ENCODE measurements at places on chromosomes 2 and 18.

- no peak for DNase-seq
Observed at GRCh38 chr2:41207578-41207977, 755.7 kb upstream of the SLC8A1 start.

DNA sequence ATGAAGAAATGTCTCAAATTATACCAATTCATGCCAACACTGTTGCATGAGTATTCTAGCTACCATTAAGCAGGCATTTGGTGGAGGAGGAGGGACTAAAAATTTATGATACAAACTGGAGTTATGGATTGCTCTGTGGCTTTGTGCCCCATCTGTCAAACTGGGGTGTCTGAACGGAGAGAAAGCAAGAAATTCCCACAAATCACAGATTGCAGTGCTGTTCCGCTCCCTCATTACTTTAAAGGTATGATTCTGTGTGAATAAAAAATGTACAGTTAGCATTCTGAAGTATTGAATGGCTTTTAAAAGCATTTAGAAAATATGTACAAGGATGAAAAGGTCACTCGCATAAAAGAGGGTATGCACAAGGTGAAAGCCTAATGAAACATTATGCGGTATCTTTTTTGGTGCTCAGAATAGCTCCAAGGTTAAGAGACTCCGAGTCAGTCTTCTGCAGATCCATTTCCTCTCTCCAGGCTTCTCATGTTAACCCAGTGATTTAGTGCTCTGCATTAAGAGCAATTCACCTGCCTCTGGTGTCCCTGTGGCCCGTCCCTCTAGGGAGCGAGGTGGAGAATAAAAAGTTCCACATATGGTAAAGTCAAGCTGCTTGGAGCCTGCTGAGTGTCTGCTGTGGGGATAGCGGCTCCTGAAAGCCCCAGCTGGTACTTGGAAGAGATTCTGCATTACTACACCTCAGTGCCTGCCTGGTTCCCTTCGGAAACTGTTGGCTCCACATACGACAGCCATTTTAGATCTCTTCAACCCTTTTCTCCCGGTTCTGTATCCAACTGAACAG lies 184.2 kb downstream of the ZNF521 start:
- no peak for DNase-seq

GRCh38 chr2:97840198-97840597 lies 126.8 kb downstream of the ZAP70 start:
- no peak for DNase-seq

- DNase-seq, result no peak
Observed at GRCh38 chr18:41320100-41320499, 634.9 kb upstream of the PIK3C3 start.

GRCh38 chr2:161116509-161116908 lies 43.7 kb upstream of the TANK start:
- DNase-seq, result no peak

DNA sequence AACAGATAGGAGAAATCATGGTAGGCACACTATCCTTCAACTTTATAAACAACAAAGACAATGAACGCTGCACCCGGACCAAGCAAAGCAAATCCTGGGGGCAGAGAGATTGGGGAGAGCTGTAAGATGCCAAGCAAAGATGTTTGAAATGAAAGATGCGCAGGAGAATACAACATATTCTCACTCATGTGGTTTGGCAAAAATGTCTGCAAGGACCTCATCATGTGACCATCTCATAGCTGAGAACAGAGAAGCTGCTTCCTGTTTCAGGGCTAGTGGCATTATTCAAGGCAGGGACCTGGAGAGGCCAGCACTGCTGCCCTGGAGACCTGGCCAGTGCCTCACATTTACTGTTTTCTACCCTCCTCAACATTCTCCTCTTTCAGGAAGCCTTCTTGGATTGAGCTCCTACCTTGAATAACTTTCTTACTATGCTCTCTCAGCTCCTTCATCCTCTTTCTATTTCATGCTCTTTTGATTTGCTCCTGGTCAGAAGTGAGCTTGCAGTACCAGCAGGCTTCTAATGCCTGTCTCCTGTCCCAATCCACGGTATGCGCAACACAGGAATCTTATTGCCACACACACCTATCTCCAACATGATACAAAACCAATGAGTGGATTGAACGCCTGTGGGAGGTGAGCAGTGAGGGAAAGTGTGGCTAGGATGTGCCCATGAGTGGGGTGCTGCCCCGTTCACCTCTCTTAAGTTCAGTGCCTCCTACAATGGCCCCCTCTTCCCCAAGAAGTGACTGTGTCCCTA lies 133.0 kb downstream of the CELF4 start:
- no peak for DNase-seq

DNA sequence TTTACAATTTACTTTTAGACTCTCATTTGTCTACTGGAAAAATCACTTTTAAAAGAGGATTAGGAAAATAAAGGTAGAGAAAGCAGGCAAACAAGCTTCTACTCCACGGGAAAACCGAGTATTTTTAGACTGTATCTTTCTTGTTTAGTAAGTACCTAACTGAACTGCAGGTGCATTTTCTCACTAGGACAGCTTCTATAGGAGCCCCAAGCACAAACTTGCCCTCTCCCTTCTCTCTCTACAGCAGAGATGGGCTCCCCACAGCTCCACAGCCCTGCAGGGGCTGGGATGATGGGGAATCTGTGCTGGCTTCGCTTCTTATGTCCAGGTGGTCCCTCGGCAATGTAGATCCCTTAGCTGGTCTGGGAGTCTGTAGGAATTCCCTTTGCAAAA lies 16.2 kb downstream of the PSTPIP2 start:
- DNase-seq, result no peak

DNA sequence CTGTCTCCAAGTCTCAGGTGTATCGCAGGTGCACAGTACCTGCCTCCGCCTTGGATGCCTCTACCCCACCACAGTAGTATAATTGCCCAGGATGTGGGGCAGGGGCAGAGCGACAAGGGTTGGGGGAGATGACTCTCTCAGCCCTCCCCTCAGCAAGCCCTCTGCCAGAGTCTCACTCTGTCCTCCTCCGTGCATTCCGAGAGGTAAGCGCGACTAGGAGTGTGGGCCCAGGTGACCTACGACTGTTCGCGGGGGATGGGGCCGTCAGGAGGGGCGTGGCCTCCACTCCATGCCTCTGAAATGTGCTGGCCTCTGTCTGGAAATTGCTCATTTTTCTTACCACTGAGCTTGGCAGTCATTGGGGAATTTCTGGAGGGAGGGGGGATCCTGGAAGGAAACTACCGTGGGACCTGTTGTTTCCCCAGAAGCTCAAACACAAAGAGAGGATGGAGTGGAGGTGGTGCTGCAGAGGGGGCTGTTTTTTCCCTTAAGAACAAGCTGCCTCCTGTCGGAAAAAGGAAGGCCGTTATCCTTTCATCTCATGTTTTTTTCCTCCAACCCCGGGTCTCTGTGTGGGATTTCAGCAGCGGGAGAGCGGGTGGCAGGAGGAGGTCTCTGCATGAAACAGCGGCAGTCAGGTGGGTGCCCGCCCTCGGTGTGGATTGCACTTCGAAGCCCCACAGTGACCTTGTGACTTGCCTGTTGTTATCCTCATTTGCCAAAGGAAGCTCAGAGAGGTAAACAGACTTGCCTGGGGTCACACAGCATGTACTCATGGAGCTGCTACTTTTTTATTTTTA lies 13.0 kb upstream of the RALB start:
- no peak for DNase-seq

GRCh38 chr2:86336675-86337243 lies 667 bp downstream of the REEP1 start:
- no peak for DNase-seq

DNA sequence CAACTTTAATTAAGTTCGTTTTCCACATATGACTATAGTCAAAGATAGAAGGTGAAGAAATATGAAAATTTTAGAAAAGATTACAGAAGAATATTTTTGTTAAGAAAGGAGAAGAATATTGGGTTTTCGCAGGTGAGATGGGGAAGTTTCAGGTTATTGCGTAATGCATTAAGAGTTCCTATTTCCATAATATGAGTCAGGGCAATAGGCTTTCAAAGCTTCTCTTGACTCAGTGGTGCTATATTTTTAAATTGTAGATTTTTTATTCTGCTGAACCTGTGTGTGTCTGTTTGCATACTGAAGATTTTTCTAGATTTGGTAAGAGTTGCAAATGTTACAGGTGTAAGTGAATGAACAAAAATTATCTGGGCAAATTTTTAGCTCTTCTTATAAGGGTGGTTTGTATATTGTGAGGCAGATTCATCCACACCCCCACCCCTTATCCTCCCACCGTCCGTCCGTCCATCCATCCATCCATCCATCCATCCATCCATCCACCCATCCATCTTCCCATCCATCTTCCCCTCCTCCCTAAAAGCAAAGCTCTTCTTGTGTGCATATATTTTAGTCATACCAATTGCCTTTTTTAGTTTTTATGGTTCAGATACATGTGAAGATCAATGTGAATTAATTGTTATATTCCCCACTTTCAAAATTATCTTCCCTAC lies 69.6 kb downstream of the MYO1B start:
- DNase-seq, result no peak

DNA sequence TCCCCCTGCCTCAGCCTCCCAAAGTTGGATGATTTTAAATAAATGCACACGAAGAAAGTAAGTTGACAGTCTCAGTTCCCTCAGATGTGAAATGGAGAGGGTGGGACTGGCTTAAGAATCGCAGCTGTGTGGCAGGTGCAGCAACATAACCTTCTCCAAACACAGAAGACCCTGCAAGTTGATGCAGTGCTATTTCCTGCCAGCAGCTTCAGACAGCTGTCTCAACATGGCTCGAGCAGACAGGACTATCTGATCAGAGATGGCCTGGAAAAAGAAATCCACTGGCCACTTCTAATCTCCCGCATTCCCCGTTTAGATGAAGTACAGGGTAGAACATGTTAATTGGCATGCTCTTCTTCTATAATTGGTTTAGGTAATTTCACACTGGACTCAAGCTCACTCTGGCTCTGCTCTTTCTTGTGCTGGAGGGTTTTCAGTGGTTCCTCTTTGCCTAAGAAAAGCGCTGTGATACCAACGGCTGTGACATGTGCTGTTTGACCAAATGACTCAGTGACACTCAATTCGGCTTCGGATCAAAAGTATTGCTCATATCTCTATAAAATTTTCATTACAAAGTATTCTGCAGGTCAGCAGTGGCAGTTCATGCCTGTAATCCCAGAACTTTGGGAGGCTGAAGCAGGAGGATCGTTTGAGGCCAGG lies 40.2 kb downstream of the MYOM1 start:
- DNase-seq, result no peak

DNA sequence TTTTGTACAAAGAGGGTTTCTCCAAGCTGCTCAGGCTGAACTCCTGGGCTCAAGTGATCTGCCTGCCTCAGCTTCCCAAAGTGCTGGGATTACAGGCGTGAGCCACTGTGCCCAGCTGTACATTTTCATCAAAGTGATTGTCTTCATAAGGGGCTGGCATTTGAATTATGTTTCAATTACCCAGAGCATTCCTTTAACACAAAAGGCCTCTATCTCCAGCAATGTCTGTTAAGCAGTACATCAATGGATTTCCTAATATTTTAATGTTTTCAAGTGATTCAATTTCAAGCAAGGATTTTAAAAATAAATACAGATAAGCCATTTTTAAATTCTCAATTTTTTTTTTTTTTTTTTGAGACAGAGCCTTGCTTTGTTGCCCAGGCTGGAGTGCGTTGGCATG lies 50.9 kb upstream of the AP1S3 start:
- DNase-seq, result no peak

DNA sequence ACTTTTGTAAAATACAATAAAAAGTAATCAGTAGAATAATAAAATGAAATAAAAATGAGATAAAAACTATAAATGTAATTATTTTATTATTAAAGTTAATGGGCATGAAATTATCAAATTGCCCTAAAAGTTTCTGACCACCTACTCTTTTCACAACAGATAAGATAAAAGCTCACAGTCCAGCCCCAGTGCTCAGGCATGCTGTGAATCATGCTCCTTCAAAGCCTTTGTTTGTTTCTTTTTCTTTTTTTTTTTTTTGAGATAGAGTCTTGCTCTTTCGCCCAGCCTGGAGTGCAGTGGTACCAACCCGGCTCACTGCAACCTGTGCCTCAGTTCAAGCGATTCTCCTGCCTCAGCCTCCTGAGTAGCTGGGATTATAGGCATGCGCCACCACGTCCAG lies 181.7 kb downstream of the ANKRD44 start:
- no peak for DNase-seq

- DNase-seq, result no peak
Observed at GRCh38 chr2:12750166-12750905, 33.6 kb downstream of the TRIB2 start.

- no peak for DNase-seq
Observed at GRCh38 chr2:26196683-26197418, 24.0 kb downstream of the GAREM2 start.

GRCh38 chr2:85771486-85771885 lies 17.7 kb downstream of the ATOH8 start:
- DNase-seq, result no peak

DNA sequence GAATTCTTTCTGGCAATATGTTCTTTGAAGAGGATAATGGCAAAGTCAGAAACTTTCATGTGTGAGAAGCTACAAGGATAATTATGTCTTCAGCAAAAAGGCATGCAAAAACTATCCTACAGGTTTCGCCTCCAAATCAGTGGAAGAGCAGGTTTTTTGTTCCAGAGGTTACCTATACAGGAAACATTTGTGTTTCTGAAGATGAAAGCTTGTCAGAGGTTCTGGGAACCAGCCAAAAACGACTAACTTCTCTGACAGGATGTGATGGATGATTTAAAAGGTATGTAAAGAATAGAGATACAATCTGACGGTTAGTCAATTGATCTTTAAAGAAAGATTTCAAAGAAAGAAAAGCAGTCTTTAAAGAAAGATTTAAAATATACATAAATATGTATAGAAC lies 37.6 kb downstream of the RND3 start:
- no peak for DNase-seq

GRCh38 chr2:171655586-171655985 lies 31.7 kb upstream of the DYNC1I2 start:
- DNase-seq, result no peak

- DNase-seq, result no peak
Observed at GRCh38 chr2:54803783-54804751, 80.6 kb downstream of the EML6 start.

DNA sequence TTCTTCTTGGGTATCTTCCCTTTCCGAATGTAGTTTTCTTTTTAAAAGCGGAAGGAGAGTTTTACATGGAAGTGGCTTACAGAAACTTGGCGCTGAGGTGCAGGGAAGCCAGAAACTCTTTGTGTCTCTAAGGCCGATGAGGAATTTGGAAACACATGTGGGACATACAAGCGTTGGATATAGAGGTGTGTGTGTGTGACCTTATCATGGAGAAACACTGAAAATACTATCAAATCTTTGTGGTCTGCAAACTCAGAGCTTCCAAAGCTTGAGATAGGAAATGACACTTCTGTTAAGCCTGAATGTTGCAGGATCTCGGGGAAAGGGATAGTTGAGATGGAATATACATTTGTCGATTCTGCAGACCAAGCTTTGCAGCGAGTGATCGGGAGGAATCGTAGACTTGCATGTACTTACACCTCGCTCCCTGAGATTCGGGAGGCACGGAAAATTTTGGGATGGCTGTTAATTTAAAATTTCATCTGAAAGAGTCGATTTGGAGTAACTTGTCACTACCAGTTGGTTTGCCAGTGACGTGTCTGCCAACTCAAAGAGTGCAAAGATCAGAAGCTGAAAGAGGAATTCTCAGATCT lies 1.0 kb downstream of the NAB1 start:
- DNase-seq, result no peak

GRCh38 chr2:86305915-86306254 lies 31.5 kb downstream of the REEP1 start:
- no peak for DNase-seq

GRCh38 chr2:175852879-175853615 lies 149.0 kb downstream of the LNPK start:
- DNase-seq, result no peak
